ENCODE measurements at places on chromosomes 7 and 10.

GRCh38 chr7:146090023-146090645 is 26.5 kb upstream of the CNTNAP2 start:
- DNase-seq: no peak

DNA sequence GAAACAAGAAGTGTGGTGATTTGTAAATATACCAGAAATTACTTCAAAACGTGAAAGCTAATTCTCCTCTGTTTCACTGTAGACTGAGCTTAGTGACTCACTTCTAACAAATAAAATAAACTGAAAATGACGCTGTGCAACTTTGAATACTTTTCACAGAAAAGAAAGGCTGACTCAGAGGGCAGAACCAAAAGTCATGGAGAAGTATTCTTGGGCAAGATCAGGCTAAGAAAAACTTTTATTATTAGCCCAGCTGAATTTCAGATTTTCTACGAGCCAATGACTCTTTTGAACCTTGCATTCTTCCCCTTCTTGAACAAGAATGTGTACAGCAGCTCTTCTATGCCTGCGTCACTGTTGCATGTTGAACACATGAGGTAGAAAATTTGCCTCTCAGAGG is 527.3 kb upstream of the GHITM start:
- DNase-seq: no peak

GRCh38 chr10:93742633-93743349 is 14.9 kb upstream of the LGI1 start:
- no peak for DNase-seq

GRCh38 chr10:44393834-44394547 is 9.1 kb upstream of the CXCL12 start:
- no peak for DNase-seq

DNA sequence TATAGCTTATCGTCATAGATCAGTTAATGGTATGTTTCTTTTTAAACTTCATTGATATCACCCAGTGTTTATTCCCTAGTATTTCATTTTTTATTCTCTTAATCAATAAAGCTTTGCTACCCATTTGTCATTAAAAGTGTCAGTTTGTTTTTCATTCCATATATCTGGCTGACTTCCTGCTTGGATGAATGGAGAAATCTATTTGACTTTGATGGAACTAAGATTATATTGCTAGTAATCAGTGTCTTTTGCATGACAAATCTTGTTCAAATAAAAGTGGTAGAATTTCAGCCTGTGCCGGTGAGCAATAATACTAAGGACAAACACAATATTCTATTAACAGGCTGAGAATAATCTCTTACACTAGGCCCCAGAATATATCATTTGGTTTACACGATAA is 203.3 kb downstream of the SEC23IP start:
- DNase-seq: no peak

DNA sequence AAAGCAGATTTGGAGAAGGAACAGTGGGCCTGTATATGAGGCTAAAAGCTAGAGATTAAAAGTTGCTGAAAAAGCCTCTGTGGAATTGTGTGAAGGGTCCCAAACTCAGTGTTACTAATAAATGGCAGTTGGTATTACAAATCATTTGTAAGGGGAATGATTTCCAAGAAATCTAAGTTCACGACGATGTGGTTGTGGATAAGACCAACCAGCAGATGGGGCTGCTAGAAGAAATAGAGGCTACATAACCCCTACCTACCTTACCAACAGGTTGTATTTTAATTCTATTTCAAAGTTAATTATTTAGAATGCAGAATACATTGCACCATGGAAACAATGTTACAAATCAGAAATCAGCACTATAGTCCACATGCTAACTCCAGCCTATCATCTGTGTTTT is 377.1 kb downstream of the HPSE2 start:
- DNase-seq: no peak

DNA sequence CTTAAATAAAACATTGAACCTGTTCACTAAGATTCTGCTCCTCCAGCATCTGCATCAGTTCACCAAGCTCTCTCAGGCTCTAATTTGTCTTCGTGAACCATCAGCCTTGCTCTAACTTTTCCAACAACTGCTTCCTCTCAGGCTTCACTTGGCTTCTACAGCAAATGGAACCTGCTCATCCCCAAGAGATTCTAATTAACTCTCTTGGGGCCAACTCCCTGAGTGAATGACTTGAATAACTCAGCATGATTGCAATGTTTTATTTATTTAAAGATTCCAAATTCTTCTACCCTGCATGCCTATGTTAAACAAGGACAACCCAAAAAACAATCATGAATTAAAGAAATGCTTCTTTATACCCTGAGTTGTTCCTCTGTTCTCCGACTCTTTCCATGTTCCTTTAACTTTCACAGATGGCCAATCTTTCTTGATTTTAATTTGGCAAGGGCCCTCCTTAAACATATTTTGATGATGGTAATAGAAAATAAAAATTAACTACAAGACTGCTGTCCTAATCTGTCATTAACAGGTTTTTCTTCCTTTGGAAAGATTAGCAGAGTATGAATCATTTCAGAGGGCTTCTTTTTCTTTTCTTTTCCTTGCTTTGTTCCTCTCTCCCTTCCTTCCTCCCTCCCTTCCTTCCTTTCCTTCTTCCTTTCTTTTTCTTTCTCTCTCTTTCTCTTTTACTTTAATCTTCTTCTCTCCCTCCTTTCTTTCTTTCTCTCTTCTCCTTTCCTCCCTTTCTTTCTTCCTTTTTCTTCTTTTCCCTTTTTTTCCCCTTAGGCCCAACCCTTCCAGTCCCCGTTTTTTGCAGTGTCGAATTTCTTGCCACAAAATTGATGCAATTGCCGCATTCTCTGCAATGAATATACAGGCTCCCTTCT is 195.0 kb upstream of the RHOBTB1 start:
- no peak for DNase-seq

GRCh38 chr7:85713171-85713570 is 526.3 kb upstream of the SEMA3D start:
- DNase-seq: no peak

All from nucleus accumbens (tissue), 56 donors.